ENCODE measurements at places on chromosomes 2 and 18.

DNA sequence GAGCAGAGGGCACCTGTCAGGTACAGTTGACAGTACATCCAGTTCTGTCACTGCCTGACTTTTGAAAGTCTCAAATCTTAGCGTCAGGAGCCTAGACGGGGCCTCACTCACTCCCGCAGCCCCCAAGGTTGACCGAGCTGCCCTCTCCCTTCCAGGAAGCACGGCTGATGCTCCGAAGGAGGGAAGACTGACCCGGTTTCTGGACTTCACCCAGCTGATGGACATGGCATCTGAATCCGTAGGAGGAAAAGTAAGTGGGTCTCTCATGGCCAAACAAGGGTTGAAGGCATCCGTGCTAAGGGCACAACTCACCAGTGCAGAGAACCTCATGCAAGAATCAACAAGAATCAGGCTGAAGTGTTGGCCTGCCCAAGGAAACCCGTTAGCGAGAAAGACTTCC is 12.9 kb downstream of the ALLC start:
- no peak for DNase-seq

DNA sequence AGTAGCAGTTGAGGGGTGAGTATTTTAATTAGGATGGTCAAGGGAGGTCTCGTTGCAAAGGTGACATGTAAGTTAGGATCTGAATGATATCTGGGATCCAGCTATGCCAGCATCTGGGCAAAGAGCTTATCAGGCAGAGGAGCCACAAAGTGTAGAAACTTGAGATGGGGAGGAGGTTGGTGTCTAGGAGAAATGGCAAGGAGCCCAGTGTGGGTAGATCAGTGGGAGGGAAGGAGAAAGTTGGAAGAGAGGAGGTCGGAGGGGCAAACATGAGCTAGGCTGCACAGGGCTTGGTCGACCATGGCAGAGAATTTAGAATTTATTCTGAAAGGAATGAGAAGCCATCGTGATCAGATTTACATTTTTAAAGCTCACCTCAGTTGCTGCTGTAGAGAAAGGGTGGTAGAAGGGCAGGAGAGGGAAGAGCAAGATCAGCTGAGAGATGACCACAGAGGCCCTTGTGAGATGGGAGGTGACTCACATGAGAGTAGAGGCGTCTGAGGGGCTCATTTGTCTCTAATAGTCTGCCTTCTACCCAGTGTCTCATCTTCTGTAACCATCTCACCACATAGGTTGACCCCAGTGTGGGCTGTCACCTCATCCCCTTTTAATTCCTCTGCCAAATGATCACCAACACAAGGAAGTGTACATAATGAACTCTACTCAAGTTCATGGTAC is 170.0 kb downstream of the ETAA1 start:
- DNase-seq = no peak

DNA sequence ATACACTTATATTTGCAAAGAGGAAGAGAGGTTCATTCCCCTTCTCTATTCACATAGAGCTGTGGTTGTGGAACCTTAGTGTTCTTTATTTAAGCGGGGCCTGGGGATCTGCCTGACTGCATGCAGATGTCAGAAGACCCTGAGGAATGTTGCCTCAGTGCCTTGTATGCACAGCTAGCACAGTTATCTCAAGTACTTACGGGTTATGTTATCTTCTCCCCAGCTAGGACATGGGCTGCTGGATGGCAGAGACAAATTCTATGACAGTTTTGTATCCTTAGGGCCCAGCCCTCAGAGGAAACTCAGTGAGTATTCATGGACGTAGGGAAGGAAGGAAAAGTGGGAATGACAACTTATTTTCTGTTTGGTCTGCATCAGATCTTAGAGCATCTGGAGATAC is 37.7 kb upstream of the RTN4 start:
- no peak for DNase-seq

DNA sequence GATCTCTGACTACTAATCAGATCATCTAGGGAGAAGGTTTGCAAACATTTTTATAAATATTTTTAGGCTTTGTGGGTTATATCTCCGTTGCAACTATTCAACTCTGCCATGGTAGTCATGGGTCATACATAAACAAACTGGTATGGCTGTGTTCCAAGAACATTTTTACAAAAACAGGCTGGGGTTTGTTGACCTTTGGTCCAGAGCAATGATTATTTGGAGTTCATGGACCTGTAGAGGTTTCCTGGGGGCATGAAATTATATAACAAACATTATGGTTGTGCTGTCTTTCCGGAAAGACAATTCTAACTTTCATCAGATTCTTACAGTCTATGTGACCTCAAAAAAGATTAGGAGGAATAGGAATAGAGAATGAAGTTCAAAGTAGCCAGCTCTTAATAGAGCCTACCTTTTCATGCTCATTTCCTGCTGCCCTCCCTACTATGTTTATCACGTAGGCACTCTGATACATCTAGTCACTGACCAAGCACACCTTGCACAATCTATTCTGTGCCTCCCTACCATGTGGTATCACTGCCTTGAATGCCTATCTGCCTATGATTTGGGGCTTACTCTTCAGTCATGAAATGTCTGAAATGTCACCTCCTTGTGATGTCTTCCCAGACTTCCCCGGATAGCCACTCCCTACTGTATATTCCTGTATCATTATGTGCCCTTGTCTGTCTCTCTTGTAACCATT is 102.4 kb upstream of the SCN1A start:
- DNase-seq = no peak

DNA sequence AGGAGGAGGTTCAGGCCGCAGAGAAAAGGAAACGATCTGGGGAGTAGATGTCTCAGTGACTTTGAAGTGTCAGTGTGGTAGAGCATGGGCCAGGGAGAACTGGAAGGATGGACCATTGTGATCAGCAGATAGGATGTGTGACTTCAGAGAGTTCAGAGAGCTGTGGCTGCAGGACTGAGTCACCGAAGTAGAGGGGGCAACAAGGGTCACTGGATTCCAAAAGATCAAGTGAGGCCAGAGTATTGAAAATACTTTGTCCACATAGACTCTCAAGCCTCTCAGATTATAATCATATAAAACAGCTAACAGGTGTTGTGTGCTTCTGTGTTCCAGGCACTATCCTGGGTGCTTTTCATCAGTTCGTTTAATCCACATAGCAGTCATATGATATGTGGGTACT is 99.4 kb downstream of the CRIM1 start:
- no peak for DNase-seq

- peak; percentile 35 for DNase-seq
Observed at GRCh38 chr2:106158871-106159270, 35.2 kb downstream of the UXS1 start.

- no peak for DNase-seq
Observed at GRCh38 chr18:47606526-47606925, 323.9 kb downstream of the SMAD2 start.

GRCh38 chr18:21703241-21703820 is 1.2 kb downstream of the ABHD3 start:
- no peak for DNase-seq

DNA sequence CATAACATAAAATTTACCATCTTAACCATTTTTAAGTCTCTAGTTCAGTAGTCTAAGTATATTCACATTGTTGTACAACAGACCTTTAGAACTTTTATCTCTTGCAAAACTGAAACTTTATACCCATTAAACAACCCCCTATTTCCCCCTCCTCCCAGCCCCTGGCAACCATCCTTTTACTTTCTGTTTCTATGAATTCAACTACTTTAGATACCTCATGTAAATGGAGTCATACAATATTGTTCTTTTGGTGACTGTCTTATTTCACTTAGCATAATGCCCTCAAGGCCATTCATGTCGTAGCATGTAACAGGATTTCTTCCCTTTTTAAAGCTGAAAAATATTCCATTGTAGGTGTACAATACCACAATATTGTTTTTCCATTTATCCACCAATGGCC is 129.8 kb downstream of the PDE11A start:
- DNase-seq = no peak

DNA sequence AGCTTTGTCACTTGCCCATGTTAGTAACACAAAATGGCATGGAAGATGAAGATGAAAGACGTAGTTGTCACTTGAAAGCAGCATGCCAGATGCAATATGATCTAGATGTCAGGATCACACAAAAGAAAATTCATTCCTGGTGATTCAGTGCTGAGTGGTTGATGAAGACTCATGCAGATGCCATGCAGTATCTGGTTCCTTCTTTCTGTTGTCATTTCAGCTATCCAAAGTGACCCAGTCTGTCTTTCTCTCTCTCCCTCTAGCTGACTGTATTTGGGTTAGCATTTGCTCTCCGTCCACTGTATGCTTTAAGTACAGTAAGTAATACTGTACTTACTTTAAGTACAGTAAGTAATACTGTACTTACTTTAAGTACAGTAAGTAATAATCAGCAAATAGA is 50.4 kb downstream of the TTN start:
- DNase-seq = no peak

GRCh38 chr2:84515788-84516187 is 510 bp upstream of the DNAH6 start:
- DNase-seq = no peak

GRCh38 chr2:172311921-172312345 is 115.5 kb upstream of the ITGA6 start:
- DNase-seq = no peak

GRCh38 chr2:40367652-40368051 is 84.2 kb downstream of the SLC8A1 start:
- DNase-seq = no peak

DNA sequence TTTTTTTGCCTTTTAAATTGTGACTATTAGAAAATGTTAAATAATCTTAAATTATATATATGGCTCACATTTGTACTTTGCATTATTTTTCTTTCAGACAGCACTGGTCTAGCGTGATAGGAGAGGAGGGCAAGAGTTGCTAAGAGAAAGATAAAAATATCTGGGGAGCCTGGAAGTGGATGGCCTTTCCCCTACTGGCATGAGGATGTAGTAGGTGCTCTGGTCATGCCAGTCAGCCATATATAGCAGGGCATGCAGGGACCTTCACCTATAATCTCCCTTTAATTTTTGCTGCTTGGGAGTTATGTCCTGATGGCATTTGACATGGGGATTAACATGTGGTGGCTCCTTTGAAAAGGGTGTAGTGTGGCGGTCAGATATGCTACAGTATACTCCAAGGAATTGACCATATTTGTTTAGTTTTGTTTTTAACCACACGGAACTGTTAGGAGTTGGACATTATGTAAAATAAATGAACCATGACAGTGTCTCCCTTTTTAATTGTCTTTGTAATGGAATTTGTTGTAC is 144.7 kb downstream of the BABAM2 start:
- no peak for DNase-seq

- DNase-seq = peak; percentile 47
Observed at GRCh38 chr2:169828141-169828811, 1.0 kb downstream of the UBR3 start.

DNA sequence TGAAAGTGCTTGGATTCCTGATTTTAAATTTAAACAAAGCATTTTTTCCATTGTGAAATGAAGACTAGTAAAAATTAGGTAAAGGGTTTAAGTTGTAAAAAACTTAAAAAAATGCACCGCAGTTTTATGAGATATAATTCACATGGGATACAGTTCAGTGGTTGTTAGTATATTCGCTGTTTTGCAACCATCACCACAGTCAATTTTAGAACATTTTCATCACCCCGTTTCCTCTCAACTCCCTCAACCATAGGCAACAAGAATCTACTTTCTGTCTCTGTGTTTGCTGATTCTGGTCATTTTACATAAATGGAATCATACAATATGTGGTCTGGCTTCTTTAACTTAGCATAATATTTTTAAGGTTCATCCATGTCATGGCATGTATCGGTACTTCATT is 4.0 kb downstream of the DGKD start:
- DNase-seq = no peak

DNA sequence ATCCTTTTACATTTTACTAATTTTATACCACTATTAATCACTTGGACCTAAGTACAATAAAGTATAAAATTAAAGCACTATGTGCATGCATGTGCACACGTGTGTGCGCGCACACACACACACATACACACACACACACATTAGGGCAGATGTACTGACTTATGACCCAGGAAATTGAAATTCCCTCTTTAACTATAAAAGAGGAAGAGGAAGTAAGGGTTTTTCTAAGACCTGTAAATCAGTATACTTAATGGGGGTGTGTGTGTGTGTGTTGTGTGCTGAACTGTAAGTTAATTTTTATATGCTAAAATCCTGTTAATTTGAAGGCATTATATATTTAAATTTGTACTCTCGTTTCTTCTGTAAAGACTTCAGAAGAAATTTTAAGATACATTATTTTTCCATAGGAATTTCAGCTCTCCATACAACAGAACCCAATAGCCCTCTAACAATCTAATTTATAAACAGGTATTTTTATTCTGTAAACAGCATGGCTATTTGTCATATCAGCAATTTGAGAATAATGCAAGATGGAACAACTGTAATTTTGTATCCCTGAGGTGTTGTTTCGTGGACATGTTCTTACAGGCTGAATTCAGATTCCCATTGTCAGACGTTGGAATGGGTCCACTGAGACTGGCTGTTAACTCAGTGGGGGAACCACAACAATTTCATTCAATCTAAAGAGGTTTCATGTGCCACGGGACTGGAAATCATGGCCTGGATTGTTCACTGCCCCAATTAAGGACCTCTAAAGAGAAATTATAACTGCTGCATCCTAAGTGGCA is 90.9 kb downstream of the PLA2R1 start:
- DNase-seq = no peak

DNA sequence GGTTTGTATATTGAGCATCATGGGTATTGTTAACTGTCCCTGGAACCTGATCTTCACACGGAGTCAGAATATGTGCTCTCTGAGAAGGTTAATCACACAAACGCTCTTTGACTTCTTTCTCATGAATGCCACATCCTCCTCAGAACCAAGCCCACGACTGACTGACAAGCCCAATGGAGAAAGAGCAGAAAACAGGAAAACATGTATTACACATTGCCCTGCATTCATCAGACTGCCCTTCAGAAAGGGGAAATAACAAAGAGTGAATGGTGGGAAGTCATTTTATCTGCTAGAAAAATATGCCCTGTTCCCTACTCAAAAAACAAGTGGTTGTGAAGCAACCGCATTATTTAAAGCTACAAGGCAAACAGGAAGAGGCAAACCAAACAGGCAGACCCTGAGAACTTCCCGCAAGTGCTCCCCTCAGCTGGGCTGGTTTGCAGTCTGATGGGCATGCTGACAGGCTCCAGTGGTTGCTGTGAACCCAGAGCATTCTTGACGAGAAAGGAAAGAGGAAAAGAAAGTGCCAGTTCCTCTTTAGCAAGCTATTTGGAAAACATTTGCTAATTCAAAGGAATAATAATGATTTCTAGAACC is 172.9 kb upstream of the SETBP1 start:
- no peak for DNase-seq

All from stimulated activated CD4-positive, alpha-beta T cell treated with anti-CD3 and anti-CD28 coated beads, Interleukin-2, amount 100 ng/mL, for 4 hours (primary cell).